Activated gamma-delta T cell treated with Interleukin-2 at 50 U/mL for 16 hours (primary cell): ENCODE measurements at places on chromosomes 3 and 15.
A peak's percentile ranks its signal among the peaks of the same experiment; 100 is the strongest.

DNA sequence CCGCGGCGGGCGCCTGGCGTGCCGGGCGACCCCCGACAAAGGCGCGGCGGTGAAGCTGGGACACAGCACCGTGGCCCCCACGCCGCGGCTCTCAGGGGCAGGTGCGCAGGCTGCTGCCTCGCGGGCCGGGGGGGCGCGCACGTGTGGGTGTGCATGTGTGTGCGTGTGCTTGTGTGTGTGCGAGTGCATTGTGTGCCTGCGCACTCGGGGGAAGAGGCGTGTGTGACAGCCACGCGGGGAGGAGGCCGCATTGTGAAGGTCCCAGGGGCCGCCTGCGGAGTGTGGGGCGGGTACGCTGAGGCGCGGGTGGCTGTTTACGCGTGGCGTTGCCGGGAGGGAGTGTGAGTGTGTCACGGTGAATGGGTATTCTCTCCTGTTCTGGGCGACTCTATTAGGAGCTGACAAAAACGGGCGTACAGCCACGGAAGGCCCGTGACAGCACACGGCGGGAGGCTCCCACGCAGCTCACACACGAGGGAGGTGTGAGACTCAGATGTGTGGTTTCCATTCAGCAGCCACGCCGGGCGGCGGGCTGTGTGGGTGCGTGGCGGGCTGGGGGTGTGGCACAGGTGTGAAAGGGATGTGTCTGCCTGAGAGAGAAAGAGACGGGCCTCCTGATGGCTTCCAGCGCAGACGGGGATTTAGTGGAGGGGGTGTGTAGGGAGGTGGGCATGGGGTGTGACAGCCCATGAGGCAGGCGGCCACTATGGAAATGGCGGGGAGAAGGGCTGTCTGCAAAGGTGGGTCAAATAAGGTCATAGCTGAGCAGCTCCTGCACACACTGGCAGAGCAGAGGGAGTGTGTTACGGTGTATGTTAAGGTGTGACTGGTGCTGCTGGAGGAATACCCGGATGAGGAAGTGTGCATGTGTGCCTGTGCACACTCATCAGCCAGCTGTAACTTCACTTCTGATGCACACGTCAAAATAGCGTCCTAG, 750 bp downstream of the PODXL2 start:
- peak; percentile 31 for DNase-seq

DNA sequence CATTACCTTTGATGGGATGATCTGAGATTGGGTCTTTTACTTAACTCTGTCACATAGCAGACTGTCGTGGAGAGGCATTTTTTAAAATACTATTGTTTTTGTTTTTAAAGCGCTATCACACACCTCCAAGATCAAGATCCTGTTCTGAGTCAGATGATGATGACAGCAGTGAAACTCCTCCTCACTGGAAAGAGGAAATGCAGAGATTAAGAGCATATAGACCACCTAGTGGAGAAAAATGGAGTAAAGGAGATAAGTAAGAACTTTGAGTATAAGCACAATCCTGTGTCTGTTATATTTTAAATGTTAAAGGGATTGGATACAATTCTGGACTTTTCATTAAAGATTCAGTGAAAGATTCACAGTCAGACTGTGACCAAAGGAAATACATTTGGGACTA, 18.4 kb upstream of the ZBTB47 start:
- DNase-seq = no peak

- DNase-seq = no peak
These were observed 204.6 kb upstream of the AZI2 start for GRCh38 chr3:28553175-28553574.

GRCh38 chr3:168002786-168003368, 92.8 kb downstream of the GOLIM4 start:
- no peak for DNase-seq

GRCh38 chr15:29074045-29074444, 188.3 kb downstream of the APBA2 start:
- DNase-seq = no peak

GRCh38 chr3:129132097-129132866, 10.7 kb upstream of the RAB43 start:
- DNase-seq = no peak

GRCh38 chr3:172524611-172525010, 1.4 kb upstream of the TNFSF10 start:
- no peak for DNase-seq

- no peak for DNase-seq
These were observed 7.3 kb downstream of the TMEM158 start for GRCh38 chr3:45218578-45219390.

- no peak for DNase-seq
These were observed 37.3 kb downstream of the ATP2B2 start for GRCh38 chr3:10467904-10468612.

DNA sequence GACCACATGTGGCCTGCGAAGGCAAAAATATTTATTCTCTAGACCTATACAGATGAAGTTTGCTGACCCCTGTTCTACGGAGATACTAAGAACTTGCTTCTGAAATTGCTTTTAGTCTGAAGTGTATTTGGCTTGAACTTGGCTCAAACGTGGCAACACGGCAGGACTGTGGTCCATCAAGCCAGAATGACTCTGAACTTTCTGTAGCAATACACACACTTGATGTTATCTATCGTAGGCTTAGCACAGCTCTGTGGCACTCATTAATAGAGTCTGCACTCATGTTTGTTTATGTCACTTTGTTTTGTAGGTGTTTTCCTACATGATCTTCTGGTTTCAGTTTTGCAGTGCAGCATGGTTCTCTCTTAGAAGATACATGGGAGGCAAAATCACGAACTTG, 298.1 kb downstream of the ADAMTS17 start:
- no peak for DNase-seq

DNA sequence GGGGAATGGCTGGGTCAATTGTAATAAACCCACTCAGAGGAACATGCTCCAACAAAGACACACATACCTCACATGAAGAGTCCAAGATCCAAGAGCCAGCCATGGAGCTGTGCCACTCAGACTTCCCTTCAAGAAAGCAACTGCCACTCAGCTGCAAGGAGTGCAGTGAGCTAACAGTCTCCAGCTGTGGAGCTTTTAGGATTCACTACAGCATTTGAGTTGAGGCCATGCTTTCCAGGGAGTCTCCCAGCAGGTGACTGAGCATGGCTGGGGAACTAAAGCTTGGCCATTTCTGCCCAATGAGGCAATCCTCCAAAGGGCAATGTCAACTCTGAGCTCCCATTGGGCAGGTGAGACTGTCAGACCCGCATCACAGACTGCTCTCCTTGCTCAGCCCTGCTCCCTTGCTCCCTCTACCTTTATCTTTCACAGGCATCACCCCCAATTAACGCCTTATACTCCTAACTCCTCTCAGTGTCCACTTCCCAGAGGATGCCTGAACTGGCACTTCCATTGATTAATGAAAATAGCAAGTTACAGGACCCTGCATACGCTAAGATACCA, 165.3 kb upstream of the CTNNB1 start:
- DNase-seq = no peak

DNA sequence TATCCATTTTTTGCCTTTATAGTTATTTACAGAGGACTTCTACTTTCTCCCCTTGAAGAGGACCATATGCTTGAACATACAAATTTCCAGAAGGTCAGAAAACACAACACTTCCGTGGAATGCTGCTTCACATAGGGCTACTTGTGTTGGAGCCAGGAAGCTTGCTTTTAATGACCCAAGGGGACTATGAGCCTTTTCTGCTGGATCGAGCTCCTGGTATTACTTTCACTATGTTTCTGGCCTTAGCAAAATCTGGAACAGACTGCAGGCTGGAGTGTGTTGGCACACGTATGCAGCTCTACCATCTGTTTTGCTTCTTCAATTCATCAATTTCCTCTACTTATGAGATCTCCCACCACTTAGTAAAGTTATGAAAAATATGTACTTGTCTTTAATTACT, 69.3 kb upstream of the CBLB start:
- DNase-seq = no peak

- peak; percentile 44 for DNase-seq
These were observed 62.7 kb downstream of the PDE8A start for GRCh38 chr15:85044251-85044853.

DNA sequence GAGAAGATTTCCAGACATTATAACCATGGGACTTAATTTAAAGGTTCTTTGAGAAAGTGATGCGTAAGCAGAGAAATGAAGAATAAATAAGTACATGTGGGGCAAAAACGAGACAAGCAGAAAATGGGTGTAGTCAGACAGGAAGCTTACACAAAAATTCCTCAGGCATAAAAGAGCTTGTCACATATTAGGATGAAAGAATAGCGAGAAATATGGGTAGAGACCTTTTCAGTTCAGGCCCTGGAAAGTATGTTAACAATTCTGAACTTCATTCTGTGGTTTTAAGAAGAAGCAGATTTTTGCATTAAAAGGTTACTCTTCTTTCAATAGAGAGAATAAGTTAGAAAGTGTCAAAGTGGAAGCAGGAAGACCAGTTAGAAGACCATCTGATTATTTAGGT, 352.4 kb downstream of the ROBO1 start:
- DNase-seq = no peak

- no peak for DNase-seq
These were observed 21.0 kb downstream of the ANAPC13 start for GRCh38 chr3:134464689-134465365.
